ENCODE measurements at places on chromosomes 13 and 19. TPM values are rescaled to one million over a fixed set of nuclear protein-coding genes. Genes with fewer than 3 reads are reported as not detected.

DNA sequence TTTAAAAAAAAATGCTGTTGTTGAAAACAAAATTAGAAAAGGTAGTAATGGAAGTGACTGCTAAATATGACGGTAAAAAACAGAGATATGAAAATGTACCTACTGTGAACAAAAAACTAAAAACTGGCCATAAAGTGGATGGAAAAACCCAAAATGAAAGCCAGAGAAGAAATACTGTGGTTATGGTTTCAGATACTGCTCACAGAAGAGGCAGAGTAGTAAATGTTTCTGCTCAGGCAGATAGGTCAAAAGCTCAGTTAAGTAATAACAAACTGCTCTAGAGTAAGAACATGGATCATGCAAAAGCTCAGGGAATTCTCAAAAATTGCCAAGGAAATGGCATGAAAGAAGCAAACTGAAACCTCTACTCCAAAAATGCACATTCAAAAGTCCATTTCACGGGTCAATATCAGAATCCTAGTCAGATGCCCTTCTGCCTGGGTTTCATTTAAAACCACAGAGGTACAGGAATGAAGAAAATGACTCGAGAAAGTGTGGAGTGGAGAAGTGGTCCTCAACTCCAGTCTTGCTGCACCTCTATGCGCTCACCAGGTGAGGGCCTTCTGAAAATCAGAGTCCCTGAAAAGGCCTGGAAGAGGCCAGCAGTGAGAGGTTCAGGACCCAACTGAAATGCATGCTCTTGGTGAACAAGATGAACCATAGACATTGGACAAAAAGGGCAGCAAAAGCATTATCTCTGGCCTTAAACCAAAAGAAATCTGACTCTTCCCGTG lies 315.0 kb upstream of the SPRY2 start:
- DNase-seq, result no peak

DNA sequence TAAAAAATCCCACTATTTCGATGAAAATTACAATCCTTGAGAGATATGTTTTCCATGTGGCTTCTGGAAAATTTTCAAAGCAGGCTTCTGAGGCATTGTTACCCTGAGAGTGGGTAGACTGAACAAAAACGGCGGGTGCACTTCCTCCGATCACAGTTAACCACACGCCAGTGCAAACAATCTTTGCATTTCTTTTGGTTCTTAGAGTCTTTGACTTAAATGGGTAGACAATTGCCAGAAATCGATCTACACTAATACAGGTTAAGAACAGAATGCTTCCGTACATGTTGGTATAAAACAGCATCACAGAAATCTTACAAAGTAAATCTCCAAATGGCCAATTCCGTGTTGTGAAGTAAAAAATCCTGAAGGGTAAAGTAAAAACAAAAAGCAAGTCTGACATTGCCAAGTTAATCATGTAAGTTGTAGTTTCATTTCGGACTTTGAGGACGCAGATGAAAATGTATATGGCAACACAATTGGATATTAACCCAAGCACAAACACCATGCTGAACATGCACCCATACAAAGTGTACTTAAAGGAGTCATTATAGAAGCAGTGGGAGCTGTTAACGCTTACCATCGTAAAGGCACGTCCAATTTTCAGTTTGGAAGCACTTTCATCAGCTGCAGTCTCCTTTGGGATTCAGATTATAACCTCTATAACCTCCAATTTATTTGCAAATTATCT lies 927 bp downstream of the LPAR6 start:
- no peak for DNase-seq

DNA sequence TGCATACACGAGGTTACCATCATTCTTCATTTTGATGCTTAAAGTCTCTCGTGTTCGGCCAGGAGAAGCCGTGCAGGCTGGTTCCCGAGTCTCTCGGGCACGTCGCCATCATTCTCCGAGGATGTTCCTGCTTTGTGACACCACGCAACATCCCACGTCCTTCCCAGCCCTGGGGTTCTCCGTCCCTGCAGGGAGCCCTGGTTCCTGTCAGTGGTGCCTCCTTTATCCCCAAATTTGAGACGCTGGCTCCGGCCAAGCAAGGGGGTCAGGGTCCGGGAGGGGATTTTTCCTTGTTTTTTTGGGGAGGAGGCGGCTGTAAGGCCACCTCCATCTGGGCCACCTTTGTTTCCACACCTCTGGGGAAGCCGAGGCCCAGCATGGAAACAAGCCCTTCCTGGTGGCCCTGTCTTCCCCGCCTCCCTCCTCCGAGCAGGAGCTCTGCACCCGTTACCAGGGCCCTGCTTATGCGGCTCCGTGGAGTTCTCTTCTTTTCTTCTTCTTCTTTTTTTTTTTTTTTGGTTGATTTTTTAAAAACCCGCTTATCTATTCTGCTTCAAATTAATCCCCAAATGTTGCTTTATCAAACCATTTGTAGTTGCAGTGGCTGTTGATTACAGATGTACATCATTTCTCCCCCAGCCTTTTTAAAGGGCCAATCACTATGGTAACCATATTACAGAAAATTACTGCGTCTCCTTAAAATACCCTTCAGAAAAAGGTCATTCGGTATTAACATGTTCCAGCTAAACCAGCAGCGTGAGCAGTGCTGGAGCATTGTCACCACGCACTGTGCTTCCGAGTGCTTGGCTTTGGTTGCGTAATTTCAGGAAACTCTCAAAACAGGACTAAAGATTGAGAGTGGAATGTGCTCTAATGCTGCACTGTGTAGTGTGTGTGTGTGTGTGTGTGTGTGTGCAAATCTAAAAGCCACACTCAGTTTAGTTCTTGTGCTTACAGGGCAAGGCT lies 50.4 kb downstream of the TEX29 start:
- no peak for DNase-seq

DNA sequence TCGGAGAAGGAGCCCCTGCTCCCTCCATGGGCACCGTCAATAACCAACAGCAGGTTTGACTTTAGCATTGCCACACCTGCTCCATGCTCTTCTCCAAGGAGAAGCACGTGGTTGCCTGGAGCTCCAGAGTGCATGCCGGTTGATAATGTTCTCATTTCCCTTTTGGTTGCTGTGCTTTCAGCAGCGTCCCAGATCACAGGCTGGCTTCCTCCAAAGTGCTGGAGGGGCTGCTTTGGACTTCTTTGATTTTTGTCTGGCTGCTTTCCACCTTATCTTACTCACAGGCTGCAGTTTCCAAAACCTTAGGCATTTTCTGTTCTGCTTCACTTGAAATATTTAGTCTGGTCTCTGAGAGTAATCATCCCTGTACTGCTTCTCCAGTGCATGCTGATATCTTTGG lies 123.8 kb upstream of the IRS2 start:
- no peak for DNase-seq

DNA sequence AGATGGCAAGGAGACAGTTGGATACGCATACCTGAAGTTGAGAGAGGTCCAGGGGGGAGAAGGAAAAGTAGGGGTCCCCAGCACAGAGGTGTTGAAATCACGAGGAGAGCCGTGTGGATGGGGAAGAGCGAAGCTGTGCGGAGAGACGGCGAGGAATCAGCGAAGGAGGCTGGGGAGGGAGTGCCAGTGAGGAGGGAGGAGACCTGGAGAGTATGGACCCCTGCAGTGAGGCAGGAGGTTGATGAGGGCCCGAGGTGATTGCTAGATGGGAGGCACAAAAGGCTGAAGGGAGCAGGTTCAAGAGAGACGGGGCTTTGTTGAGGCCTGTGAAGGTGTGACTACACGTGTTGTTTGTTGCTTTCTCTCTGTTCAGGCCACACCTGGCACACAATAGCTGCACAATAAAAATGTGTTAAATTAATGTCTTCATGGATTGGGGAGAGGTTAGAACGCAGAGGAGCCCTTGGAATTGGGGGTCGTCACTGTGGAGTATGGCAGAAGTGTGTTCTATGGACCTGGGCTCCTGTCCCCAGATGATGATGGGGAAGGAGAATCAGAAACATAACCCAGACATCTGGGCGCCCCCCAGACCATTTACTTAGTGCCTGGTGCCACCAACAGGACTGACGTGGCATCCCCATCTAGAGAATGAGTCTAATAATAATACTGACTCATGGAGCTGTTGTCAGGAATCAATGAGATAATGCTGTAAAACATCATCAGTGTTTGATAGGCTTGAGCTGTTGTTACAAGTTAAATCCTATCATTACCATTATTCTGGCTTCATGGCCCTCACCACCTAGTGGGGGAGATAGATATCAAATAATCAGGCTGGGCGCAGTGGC lies 137.5 kb downstream of the SIPA1L3 start:
- DNase-seq, result no peak

DNA sequence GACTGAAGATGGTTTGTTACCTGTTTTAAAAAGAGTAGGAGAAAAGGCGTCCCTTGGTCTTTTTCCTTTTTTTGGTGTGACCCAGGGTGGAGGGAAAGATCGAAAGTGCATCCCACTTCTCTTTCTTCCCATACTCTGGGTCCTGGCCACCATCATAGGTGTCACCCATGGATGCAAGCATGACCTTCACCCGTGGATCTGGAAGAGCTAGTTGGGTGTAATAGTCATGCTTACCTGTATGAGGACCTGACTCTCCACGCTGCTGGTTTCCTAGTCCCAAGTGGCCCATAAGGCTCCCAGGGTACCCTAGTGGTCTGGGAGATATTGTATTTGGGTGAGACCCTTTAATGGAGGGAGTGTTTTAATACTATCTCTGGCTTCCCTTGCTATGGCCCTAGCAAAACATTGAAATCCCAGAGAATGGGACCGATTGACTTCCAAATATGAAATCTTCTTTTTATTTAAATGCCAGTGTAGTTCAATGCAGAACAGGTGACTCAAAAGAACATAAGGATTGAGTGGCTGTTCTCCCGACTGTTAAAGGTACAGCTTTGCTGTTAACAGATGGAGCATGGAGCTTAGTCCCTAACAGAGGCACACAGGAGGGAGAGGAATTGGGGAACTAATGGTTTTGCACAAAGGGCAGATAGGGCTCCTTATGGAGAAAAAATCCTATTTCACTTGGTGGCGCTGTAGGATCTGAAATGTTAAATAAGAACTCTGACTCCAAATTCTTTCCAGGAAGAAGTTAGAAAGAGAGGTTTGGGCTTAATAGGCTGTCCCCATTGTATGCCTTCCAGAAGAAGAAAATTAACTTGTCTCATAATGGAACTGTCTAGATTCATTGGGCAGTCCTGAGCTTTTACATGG lies 7.0 kb upstream of the ZNF550 start:
- DNase-seq, result no peak

DNA sequence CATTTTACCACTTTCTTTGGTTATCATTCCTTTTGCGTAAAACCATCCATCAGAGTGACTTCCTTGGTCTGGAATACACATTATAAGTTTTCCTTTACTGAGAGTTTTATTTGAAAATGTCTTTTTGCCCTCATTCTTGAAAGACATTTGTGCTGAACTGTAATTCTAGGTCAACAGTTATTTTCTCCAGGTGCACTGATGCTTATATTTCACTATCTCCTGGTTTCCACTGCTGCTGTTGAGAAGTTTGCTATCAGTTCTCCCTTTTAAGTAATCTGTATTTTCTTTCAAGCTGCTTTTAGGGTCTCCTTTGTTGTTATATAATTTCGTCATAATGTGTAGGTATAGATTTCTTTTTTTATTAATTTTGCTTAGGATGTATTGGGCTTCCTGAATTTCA lies 160.0 kb downstream of the DCT start:
- no peak for DNase-seq

GRCh38 chr13:109773786-109774185 lies 12.6 kb downstream of the IRS2 start:
- no peak for DNase-seq

GRCh38 chr13:33548069-33548468 lies 262.5 kb upstream of the STARD13 start:
- no peak for DNase-seq

- DNase-seq, result no peak
Observed at GRCh38 chr13:50735071-50735470, 108.4 kb downstream of the DLEU7 start.

- no peak for DNase-seq
Observed at GRCh38 chr19:1081301-1082164, 13.6 kb downstream of the POLR2E start.

DNA sequence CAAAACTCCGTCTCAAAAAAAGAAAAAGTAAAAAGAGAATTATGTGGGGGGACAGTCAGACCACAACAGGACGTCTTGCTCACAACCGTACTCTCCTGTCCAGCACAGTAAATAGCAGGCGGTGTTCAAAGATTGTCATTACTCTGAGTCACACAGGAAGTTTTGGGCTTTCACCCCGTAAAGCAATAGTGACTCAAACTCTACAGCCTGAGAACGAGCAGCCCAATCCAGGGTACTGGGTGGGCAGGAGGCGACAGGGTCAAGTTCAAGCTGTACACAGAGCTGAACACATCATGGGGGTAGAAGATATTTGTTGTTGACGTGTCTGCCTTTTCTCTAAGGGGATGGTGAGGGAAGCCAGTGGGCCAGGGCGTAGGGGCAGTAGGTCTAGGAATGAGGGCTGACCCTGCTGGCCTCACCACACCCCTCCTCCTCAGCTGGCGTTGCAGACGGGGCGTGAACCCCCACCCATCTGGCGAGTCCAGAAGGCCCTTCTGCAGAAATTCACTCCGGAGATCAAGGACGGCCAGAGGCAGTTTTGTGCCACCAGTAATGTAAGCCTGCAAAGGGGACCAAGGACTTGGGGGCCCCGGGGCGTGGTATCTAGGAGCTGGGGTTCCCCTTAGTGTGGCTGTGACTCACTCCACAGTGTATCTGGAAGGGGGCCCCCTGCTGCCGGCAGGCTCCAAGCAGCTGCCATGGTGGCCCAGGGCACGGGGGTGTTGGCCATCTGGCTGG lies 23.3 kb downstream of the PRR12 start:
- DNase-seq, result peak; percentile 77

- no peak for DNase-seq
Observed at GRCh38 chr13:38053896-38054295, 184.3 kb upstream of the TRPC4 start.

DNA sequence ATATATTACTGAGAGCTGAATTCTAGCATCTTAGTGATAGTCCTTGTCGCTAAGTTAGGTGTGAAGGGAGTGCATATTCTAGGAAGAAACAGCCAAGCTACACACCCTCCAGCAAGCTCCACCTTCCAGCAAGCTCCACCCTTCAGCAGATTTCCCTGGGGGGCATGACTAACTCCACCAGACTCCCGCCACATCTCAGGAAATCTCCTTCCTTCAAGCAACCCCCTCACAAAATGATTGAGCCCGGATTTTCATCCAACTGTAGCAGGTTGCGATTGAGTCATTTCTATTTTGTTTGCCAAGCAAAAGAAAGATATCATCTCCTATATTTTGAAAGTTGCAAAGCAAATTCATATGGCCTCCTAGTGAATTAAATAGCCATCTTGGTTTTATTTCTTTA lies 162.1 kb upstream of the TMTC4 start:
- no peak for DNase-seq

GRCh38 chr13:77497835-77498234 lies 37.7 kb upstream of the SCEL start:
- DNase-seq, result no peak

Gene MBD3L3
- polyA plus RNA-seq, result not detected

Gene SIGLECL1
- polyA plus RNA-seq, result not detected

Gene ZNF285
- polyA plus RNA-seq, result 1.3 TPM

Gene SELENOV
- polyA plus RNA-seq, result not detected

Gene CDX2
- not detected for polyA plus RNA-seq

Gene PIP5K1C
- polyA plus RNA-seq, result 14.2 TPM

Gene CYP2S1
- polyA plus RNA-seq, result 0.27 TPM

Data from BJ (cell line).